ENCODE measurements at places on chromosomes 4 and X.

- DNase-seq: no peak
Measured at GRCh38 chr4:69656653-69657158, 3.7 kb upstream of the UGT2A1 start.

GRCh38 chr4:20284990-20285389 is 33.3 kb downstream of the SLIT2 start:
- DNase-seq: no peak

- DNase-seq: no peak
Measured at GRCh38 chr4:110587666-110588285, 35.1 kb downstream of the PITX2 start.

- DNase-seq: no peak
Measured at GRCh38 chrX:40011322-40012038, 86.3 kb downstream of the BCOR start.

Measured in iPS DF 19.7 (cell line).